ENCODE measurements at places on chromosomes 2 and 18.

- no peak for DNase-seq
Measured at GRCh38 chr2:68739595-68740399, 5.2 kb downstream of the ARHGAP25 start.

DNA sequence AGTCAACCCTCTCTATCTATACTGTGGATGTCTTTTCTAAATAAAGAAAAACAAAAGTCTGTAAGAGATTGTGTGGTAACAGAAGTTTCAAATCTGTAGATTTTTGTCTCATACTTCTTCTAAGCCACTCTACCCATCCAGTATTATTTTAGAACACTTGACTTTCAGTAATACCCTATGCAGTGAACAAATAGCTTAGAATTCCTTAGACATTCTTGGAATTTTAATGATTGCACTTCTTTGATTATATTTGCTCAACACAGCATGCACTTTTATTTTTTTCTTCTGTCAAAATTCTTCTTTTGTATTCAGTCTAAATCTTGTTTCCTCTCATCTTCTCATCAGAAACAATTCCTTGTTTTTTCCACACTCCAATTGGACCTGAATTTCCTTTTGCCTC, 1080.2 kb downstream of the SUCLG1 start:
- no peak for DNase-seq

- no peak for DNase-seq
Measured at GRCh38 chr2:152846697-152847470, 128.5 kb downstream of the ARL6IP6 start.

GRCh38 chr18:57976230-57976773, 67.7 kb upstream of the NEDD4L start:
- DNase-seq = no peak

DNA sequence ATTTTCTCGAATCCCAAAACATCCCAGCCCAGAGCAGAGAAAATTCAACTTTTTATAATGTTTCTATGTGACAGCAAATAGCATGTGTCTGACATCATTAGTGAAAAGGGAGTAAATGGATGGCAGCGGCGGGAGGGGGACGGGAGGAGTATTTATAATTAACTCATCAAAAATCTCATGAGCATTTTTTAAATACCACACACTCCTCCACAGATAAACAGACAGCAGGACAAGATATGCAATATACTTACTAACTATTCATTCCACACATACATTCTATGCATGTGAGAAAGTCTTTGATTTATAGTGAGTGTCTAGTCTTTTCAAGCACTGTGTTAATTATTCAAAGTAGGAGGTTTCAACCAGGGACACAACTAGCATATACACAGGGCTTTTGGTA, 107.6 kb downstream of the LRP2 start:
- no peak for DNase-seq

- DNase-seq = no peak
Measured at GRCh38 chr2:140117386-140117785, 1337.2 kb upstream of the NXPH2 start.
